Activated CD8-positive, alpha-beta T cell treated with anti-CD3 and anti-CD28 coated beads for 36 hours (primary cell): ENCODE measurements at places on chromosomes 16 and 17. TPM values are rescaled to one million over a fixed set of nuclear protein-coding genes. Genes with fewer than 3 reads are reported as not detected.

- H3K4me1 ChIP-seq: peaks cover 24% of the 10 kb centered on the region
- no peak for DNase-seq
- no peak overlapping the region for H3K27ac ChIP-seq
- no peaks in the 10 kb centered on the region for H3K27me3 ChIP-seq
Measured at GRCh38 chr16:81711657-81712319, 67.3 kb upstream of the PLCG2 start.

DNA sequence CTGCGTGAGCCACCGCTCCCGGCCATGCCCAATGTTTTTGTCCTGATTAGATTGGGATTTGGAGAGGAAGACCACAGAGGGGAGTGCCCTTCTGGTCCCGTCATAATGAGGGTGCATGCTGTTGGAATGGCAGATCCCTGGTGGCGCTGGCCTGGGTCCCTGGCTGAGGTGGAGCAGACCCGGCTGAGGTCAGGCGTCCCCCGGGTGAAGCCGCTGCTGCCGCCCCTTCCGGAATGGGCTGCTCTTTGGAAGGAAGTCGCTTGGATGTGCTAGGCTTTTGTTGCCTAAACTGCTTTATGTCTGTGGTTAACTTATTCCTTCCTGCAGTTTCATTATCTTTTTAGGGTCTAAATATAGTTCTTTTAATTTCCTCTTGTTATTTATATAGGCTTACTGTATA lies 120.3 kb upstream of the CHMP6 start:
- peak; percentile 41 for DNase-seq
- H3K27me3 ChIP-seq: no peaks in the 10 kb centered on the region
- peak overlapping the region; percentile 21 for H3K4me3 ChIP-seq
- peak overlapping the region; percentile 77 for H3K27ac ChIP-seq
- H3K36me3 ChIP-seq: peaks cover 35% of the 10 kb centered on the region
- H3K4me1 ChIP-seq: peaks cover 74% of the 10 kb centered on the region

DNA sequence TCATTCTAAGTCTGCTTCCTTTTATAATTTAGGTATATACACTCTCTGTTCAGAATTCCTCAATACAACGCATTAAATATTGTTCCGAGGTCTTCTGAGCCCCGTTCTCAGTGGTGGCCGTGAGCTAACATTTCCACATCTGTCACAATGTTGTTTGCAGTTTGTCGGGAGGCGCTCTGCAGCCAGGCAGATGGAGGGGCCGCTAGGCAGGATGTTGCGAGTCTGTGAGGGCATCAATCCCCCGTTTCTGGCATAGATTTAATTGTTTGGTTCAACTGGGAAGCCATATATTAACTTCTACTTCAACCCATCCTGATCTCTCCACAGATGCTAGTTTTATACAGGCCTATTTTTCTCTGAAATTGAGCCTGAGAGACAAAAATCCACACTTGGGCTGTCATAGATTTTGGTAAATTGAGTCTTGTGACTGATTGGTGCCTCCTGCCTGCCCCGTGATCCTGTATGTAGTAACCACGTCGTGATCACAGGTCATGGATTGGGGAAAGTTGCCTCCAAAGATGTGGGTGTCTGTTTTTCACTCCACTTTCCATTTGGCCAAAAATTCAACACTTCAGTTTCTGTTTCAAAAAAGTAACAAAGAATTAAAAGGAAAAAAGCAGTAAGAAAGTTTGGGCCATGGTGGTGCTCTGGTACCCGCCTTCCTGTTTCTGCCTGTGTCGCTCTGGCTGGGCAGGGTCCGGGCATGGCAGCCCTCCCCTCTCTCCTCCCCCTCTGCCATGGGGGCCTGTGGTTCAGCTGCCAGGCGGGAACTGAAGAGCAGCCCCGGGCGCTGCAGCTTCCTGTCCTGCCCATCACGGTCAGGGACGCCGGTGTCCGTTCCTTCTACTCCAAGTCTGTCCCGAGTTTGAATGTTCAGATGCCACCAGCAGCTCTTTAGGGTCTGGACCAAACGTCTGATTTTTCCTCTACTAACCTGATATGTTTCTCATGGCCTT lies 41.5 kb downstream of the RPTOR start:
- H3K27ac ChIP-seq: peak overlapping the region; percentile 67
- H3K4me3 ChIP-seq: peak overlapping the region; percentile 20
- no peak for DNase-seq
- H3K4me1 ChIP-seq: peaks cover 51% of the 10 kb centered on the region
- no peaks in the 10 kb centered on the region for H3K27me3 ChIP-seq

Gene FN3K
- 0.96 TPM for total RNA-seq

Gene PPP1R27
- not detected for total RNA-seq
